ENCODE measurements at places on chromosomes 3 and 15.

- no peak for DNase-seq
These were observed 61.4 kb downstream of the FRMD4B start for GRCh38 chr3:69324362-69325025.

DNA sequence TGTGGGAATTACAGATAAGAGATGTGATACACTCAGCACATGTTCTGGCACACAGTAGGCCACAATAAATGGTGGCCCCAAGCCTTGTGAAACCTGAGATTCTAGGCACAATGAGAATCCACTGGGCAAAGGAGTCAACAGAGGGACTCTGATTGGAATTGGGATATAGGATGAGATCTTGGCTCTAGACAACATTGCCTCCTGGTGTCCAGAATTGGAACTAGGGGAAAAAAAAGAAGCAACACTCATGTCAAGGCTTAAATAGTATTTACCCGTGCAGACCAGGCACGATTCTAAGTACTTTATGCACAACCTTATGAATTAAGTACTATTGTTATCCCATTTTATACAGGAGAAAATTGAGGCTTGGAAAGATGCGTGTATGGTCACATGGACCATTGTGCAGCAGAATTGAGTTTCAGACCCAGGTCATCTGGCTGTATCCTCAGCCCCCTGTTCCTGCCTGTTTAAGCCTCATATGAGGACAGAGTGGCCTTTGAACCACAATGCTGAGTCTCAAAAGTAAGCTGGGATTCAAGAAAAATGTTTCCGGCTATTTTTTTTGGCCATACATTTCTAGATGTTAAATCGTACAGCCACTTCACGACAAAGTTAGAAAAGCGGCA, 124.8 kb downstream of the SV2B start:
- DNase-seq = no peak

- no peak for DNase-seq
These were observed 24.4 kb downstream of the MAGEF1 start for GRCh38 chr3:184687363-184688015.

- no peak for DNase-seq
These were observed 282.8 kb upstream of the PROK2 start for GRCh38 chr3:72067721-72068120.

- no peak for DNase-seq
These were observed 64.6 kb downstream of the ARNT2 start for GRCh38 chr15:80468796-80469195.

DNA sequence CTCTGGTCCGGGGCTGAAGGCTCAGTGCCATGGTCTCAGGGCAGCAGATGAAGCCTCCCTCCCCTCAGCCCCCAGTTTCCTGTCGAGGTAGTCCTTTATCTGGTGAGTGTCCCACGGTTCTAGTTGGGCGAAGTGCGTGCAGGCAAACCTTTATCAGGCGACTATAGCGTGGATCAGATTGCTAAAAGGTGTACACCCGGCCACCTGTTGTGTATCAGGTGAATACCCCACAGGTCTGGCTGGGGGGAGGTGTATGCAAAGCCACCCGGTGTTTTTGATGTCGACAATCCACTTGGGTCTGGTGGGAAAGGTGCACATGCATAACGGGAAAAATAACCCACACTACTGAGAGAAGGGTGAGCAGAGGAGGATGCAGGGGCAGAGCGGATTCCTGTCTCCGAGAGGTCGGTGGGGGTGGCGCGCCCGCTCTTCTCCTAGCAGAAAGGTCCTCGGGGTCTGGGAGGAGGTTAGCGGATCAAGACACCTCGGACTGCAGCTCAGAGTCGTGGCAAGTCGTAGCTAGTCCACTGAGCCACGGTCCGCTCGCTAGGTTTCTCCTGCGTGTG, 507 bp downstream of the SLC12A6 start:
- peak; percentile 53 for DNase-seq

GRCh38 chr15:79067969-79068368, 22.6 kb downstream of the RASGRF1 start:
- DNase-seq = no peak

GRCh38 chr3:125073390-125073905, 17.7 kb upstream of the HEG1 start:
- no peak for DNase-seq

DNA sequence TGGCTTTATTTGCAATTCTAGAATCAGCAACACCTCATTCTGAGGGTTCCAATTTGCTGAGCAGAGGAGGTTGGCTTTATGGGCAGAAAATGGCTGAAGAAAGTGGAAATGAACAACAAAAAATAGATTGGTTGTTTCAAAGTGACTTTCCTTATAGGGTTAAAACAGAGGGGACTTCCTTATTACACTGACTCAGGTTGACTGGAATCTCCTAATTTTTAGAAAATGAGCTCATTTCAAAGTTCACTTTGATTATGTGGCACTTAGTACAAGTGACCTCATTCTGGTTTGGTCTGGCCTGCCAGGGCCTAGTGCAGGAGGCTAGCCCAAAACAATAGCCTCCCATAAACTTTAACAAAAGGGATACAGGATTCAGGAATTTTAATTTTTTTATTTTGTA, 41.4 kb downstream of the NFKBIZ start:
- DNase-seq = no peak

GRCh38 chr3:15324379-15324808, 8.0 kb downstream of the SH3BP5 start:
- no peak for DNase-seq

DNA sequence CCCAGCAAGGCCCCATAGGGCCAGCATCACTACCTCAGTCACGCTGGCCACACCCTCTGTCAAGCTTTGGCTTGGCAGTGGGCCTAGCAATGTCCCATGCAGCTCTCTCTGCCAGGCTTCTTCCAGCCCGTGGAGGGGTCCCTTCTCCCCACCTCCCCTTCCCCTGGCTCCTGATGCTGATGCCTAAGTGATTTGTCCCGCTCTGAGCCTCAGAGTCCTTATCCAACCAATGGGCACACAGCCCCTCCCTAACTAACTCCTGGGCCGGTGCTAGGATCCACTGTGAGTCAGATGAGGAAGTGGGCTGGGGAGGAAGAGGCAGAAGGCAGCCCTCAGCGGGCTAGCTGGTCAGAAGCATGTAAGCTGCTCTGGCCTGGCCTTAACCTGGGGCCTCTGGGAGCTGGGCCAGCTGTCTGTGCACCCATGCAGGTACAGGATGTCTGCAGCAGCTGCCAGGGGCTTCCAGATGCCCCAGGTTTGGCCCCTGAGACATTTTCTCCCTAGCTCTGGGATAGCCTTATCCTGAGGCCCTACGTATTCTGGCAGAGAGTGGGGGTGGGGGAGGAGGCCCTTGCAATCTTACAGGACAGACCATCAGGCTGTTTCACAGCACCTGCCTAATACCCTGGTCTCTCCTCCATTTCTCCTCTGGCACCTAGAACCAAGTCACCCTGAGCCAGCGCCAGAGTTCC, 740 bp upstream of the ZBTB47 start:
- DNase-seq = no peak

DNA sequence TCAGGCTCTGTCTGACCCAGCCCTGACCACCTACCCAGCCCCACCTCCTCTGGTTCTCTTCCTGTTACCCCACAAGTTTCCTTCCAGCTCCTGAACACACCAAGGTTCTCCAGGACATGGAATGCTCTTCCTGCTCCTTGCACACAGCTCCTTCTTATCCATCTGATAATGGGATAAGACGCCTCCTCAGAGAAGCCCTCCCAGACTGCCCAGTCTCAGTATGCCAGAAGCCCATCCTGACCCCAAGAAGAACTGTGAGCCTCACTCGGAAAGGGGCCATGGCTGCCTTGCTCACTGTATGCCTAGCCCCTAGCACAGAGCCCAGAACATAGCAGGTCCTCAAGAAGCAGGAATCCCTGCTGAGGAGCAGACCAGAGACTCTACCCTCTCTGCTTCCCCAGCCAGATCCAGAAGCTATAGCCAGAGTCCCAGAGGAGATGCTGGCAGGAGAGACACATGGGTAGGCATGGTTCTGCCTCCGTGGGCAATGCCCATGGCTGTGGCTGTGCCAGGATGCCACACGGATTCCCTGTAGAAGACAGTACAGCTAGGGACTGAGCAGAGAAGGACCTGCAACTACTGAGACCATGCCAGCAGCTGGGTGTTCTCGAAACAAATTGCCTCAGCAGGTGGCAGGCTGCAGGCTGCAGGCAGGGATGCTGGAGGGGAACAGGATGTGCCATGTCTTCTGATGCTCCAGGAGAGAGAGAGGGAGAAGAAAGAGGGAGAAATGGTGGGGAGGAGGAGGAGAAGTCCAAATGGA, 74.0 kb upstream of the LINGO1 start:
- no peak for DNase-seq

GRCh38 chr3:31370681-31371080, 162.0 kb upstream of the STT3B start:
- no peak for DNase-seq

GRCh38 chr15:86399041-86399954, 319.6 kb downstream of the AGBL1 start:
- no peak for DNase-seq

Measured in CD4-positive, alpha-beta memory T cell (primary cell).